Gastroesophageal sphincter (tissue), 4 donors: ENCODE measurements at places on chromosomes 7 and 10.

DNA sequence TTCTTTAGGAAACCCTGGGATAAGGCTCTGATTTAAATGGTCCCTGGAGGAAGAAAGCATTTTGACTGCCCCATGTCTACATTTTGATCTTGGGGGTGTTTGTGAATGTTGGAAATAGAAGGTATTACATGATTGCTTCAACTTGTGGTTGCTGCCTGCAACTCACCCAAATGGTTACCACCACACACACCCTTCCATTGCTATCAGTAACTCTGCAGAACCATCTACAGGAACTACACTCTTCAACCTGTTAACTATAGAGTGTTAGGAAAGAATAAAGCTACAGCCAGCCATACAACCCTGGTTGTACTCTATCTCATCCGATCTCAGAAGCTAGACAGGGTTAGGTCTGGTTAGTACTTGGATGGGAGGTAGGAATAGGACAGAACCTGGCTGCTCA lies 71.2 kb downstream of the APBB1IP start:
- no peak overlapping the region for H3K4me3 ChIP-seq
- no peaks in the 10 kb centered on the region for H3K4me1 ChIP-seq
- ATAC-seq: no peak
- H3K27ac ChIP-seq: no peak overlapping the region
- no peaks in the 10 kb centered on the region for H3K36me3 ChIP-seq
- H3K27me3 ChIP-seq: no peaks in the 10 kb centered on the region

GRCh38 chr10:70651661-70652060 lies 20.6 kb upstream of the ADAMTS14 start:
- H3K27ac ChIP-seq: no peak overlapping the region
- no peak overlapping the region for H3K4me3 ChIP-seq
- H3K27me3 ChIP-seq: no peaks in the 10 kb centered on the region
- no peaks in the 10 kb centered on the region for H3K36me3 ChIP-seq

DNA sequence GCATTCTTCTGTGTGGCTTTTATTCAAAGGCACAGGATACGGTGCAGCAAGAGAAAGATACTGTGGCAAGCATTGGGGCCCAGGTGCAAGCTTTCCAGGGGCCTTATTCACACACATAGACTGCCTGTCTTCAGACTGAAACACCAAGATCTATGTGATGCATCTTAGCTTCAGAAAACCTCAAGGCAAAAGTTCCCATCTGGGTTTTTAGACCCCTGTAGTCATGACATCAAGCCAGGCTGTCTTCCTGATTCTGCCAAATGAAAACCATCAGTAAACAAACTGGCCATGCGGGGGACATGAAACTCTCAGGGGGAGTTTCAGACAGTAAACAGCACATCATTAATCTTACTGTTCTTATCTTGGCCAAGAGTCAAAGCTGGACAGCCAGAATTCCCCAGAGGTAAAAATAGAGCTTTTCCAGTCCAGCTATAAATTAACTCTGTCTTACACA lies 9.8 kb downstream of the AGBL3 start:
- no peaks in the 10 kb centered on the region for H3K27me3 ChIP-seq
- H3K27ac ChIP-seq: peak overlapping the region; percentile 64
- no peak overlapping the region for H3K4me3 ChIP-seq
- H3K36me3 ChIP-seq: no peaks in the 10 kb centered on the region
- peaks cover 19% of the 10 kb centered on the region for H3K4me1 ChIP-seq

GRCh38 chr7:44219371-44220045 lies 18.7 kb downstream of the YKT6 start:
- ATAC-seq: no peak
- no peak overlapping the region for H3K4me3 ChIP-seq

GRCh38 chr10:123999261-123999660 lies 94.1 kb downstream of the CHST15 start:
- ATAC-seq: no peak
- no peaks in the 10 kb centered on the region for H3K4me1 ChIP-seq
- H3K27me3 ChIP-seq: no peaks in the 10 kb centered on the region
- H3K27ac ChIP-seq: no peak overlapping the region
- H3K4me3 ChIP-seq: no peak overlapping the region

- ATAC-seq: no peak
- no peaks in the 10 kb centered on the region for H3K36me3 ChIP-seq
- peaks cover 12% of the 10 kb centered on the region for H3K27me3 ChIP-seq
- no peak overlapping the region for H3K27ac ChIP-seq
These were observed 172.4 kb upstream of the NFE2L3 start for GRCh38 chr7:25979605-25980004.

DNA sequence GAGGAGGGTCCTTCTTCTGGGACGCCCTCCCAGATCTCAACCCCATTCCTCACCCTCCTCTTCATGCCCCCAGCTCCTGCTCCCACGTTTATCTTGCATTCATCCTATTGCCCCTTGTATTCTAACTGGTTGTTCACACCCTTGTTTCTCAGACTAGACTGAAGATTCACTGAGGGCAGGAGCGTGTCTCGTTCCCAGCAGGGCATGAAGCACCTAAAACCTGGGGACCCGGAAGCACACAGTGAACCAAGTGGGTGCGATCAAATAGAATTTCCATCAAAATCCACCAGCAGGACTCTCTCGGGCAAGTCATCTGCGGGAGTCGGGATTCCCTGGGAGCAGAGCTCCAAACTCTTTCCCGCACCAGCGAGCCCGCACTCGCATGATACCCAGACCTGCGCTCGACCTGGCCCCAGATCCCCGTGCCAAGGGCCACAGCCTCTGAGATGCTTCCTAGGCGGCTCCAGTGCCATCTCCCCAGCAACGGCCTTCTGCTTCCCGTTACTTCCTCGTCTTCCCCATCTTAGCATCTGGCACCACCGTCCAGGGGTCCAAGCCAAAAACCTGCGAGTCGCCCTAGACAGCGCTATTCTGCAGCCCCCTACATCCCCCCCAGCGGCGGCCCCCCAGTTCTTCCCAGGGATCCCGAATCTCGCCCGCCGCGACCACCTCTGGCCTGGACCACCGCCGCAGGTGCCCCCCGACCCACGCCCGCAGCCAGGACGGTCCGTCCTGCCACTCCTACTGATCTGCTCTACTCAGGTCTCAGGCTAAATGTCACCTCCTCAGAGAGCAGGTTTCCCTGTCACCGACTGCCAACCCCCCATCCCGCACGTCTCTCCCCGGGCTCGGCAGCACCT lies 6.1 kb upstream of the GBX1 start:
- H3K27ac ChIP-seq: no peak overlapping the region
- H3K36me3 ChIP-seq: no peaks in the 10 kb centered on the region
- ATAC-seq: no peak
- peaks cover 67% of the 10 kb centered on the region for H3K27me3 ChIP-seq
- H3K4me3 ChIP-seq: no peak overlapping the region
- no peaks in the 10 kb centered on the region for H3K4me1 ChIP-seq
